ENCODE measurements at places on chromosomes 6 and 20.

- no peak for DNase-seq
These were observed 21.4 kb upstream of the MYL9 start for GRCh38 chr20:36519944-36520343.

- no peak for DNase-seq
These were observed 391.2 kb downstream of the PRKN start for GRCh38 chr6:162336359-162336758.

GRCh38 chr20:59825563-59825920 lies 107.9 kb downstream of the SYCP2 start:
- DNase-seq, result no peak

- DNase-seq, result peak; percentile 48
These were observed 47.1 kb upstream of the SMLR1 start for GRCh38 chr6:130780122-130780521.

- DNase-seq, result no peak
These were observed 97.7 kb downstream of the RFX6 start for GRCh38 chr6:116974526-116975316.

- no peak for DNase-seq
These were observed 259.4 kb upstream of the MAN1A1 start for GRCh38 chr6:119608994-119609393.

DNA sequence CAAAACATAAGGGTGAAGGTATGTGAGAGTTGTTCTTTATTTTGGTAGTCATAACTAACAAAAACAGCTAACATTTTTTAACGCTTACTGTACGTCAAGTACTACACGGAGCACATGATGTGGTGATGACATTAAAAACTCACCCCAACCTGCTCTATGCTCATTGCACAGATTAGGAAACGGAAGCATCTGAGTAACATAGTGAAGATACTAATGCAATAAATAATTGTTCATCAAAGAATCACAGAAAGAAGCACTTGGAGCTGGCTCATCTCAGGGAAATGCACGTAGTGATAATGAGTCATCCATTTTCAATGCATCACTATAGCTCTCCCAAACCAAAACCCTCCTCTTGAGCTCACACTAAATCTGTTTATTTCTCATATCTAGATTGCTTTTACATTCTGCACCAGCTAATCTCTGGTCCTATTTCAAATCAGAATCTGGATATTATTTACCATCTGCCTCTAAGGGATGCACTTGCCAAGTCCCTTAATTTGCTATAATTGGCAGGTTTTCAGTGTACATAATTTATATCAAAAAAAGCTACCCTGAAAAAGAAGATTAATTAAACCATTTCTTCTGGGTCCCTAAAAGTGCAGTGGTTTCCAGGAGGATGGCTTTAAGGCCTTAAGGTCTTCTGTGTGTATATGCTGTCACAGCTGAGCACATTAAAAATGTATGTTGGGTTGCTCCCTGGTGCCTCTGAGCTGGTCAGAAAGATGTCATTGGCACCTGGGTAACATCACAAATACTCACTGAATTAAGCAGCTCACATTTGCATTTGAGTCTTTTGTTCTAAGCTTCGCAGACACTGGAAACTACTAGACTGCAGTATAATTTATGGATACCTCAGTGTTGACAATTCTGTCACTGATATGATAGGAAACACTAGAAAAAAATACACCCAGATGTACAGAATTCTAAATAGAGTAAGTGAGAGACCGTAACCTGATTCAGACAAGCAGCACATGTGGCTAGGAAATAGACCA lies 677.4 kb upstream of the CITED2 start:
- DNase-seq, result peak; percentile 95

DNA sequence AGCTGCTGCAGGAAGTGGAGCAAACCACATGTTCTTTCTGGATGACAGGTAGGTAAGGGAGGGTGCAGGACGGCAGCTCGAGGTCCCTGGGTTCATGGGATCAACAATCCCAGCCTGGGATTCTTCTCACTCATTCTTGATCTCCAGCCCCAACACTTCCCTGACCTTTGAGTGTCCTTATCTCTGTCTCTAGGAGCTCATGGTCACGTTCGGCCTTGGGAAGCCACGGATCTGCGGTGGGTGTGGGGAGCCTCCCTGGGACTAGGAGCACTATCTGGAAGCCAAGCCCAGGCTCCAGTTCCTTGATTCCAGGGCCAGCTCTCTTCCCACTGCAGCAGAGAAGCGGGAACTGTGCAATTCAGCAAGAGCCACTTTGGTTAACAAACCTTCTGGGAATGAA lies 27.5 kb downstream of the BNIP5 start:
- no peak for DNase-seq

DNA sequence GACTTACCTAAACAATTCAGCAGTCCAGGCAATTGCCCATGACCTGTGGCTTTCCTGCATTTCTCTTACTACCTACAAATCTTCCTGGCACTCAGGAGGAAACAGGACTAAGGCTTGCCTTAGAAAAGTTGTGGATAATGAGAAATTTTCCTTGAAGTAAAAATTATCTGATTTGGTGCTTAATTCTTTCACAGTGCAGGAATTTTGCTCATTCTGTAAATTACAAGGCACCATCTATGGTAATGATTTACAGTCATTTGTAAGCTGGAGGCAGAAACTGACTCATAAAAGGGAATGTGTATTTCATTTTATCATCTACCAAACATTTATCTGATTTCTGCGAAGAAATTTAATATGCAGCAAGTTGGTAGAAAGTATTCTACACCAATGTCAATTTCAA lies 211.5 kb upstream of the FKBP1C start:
- no peak for DNase-seq

DNA sequence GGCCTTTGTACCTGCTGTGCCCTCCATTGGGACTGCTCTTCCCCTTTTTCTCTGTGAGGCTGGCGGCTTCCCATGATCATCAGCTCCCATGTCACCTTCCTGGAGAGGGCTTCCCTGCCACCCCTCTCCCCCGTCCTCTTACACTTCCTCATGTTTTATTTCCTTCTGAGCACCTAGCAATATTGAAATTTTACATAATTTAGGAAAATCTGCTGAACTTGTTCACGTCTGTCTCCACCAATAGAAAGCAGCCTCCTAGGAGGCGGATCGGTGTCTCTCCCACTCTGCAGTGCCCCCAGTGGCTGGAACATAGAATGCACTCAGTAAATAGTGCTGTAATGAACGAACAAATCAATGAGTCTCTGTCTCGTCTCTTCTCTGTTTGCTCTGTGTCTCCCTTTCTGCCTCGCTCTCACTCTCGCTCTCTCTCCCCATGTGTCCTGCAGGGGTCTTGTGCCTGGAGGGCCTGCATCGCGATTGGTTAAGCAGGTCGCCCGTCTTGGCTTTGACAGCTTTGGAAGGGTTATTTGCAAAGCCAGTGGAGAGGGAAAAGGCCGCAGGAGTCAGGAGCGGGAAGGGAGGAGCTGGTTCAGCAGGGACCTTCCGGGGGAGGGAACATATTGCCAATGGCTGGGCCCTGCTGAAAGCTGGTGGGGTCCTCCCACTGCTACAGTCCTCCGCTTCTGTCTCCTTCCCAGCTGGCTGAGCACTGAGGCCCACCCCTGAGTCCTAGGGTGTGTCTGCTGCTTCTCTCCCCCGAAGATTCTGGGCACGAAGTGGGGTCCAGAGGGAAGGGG lies 12.1 kb upstream of the OCSTAMP start:
- DNase-seq, result peak; percentile 47

- no peak for DNase-seq
These were observed 634.3 kb upstream of the MAP3K7 start for GRCh38 chr6:91221072-91221720.

- no peak for DNase-seq
These were observed 10.3 kb upstream of the R3HDML start for GRCh38 chr20:44326391-44327159.

GRCh38 chr6:163635731-163636364 lies 221.3 kb downstream of the QKI start:
- DNase-seq, result no peak

DNA sequence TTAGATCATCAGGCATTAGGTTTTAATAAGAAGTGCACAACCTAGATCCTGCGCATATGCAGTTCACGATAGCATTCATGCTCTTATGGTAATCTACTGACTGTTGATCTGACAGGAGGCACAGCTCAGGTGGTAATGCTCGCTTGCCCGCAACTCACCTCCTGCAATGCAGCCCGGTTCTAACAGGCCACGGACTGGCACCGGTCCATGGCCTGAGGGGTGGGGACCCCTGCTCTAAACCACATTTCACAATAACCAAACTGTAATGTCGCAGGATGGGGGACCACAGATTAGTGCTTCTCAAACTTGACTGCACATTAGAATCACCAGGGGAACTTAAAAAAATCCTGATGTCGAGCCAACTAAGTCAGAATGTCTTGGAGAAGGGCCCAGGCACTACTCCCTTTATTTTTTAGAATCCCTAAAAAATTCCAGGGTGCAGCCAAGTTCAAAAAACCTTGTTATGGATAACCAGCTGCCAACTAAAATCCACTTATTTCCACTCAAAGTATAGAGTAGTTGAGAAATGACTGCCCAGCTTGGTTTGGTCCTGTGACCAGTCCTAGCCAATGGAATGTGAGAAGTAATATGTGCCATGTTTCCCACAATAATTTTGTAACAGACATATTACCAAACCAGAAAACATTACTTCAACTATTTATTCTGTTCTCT lies 3.1 kb downstream of the SHPRH start:
- no peak for DNase-seq
